ENCODE measurements at places on chromosomes 3 and 15. TPM values are rescaled to one million over a fixed set of nuclear protein-coding genes. Genes with fewer than 3 reads are reported as not detected.
A peak's percentile ranks its signal among the peaks of the same experiment; 100 is the strongest.

DNA sequence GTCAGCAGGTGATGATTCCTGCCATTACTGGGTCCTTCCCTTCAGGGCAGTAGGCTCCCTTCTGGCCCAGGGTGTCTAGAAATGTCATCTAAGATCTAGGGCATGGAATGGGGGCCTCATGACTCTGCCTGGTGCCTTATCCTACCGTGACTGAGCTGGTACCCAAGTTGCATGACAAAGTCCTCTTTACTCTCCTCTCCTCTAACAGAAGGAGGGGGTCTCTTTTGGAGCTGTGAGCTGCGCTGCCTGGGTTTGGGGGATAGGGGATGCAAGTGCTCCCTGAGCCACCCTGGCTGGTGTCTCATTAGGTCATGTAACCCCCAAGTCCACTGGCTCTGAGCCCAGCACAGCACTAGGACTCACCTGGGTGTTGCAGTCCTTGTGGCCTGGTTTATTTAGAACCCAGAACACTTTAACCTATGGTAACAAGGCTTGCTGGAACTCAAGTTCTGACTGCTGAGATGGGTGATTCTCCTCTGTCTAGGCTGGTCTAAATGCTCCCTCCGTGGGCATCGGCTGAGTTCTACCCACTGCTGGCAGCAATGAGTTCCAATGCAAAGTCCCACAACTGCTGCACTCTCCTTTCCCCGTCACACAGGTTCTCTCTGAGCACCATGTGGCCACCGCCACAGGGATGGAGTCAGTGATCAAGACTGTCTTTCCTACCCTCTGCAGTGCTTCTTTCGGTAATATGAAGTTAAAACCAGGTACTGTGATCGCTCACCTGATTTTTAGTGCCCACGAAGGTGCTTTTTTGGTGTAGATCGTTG, 34.0 kb downstream of the XXYLT1 start:
- DNase-seq = no peak

DNA sequence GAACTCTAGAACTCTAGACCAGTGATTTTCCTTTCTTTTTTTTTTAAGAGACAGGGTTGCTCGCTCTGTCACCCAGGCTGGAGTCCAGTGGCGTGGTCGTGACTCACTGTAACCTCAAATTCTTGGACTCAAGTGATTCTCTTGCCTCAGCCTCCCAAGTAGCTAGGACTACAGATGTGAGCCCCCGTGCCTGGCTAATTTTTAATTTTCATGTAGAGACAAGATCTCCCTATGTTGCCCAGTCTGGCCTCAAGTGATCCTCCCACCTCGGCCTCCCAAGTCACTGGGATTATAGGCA, 359.6 kb downstream of the SHQ1 start:
- DNase-seq = no peak

GRCh38 chr15:84840741-84841429, 23.7 kb downstream of the ALPK3 start:
- DNase-seq = peak; percentile 90

The RGMA gene
- 16.5 TPM for total RNA-seq

DNA sequence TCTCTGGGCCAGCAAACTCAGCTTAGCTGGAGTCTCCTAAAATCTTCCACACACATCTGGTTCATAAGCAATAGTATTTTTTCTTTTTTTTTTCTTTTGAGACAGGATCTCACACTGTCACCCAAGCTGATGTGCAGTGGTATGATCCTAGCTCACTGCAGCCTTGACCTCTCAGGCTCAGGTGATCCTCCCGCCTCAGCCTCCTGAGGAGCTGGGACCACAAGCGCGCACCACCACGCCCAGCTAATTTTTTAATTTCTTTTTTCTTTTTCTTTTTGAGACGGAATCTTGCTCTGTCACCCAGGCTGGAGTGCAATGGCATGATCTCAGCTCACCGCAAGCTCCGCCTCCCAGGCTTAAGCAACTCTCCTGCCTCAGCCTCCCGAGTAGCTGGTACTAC, 34.3 kb downstream of the RNU5B-1 start:
- no peak for DNase-seq

The CKMT1B gene
- not detected for total RNA-seq

DNA sequence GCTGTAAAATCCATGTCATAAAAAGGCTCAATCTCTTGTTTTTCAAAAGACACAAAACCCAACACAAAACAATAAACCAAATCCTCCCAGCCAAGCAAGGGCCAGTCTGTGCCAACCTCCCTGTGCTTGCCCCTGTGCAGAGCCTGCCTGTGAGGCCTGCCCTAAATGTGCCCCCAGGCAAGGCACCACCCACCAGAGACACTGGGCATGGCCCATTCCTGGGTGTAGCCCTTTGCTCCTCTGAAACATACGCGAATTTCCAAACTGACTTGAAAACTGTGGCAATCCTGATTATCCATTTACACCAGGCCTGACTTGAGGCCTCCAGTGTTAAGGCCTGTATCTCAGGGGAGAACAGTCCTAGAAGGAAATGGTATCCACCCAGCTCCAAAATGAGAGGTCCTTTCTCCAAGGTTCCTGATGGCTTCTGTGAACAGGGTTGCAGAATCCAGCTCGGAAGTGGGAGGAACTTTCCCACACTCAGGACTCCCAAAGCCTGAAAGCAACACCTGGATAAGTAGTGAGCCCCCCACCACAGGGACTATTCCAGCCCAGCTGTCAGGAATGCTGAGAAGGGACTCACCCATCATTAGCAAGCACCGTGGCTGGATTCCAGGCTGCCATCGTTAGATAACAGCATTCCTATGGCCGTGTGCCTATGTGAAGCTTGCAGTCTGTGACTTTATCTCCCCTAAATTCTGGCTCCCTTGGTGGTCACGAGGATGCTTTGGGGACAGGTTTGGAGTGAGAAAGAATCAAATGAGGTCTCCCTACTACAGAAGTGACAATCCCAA, 61.8 kb downstream of the CACNA2D2 start:
- no peak for DNase-seq

GRCh38 chr15:59976480-59977271, 27.4 kb upstream of the FOXB1 start:
- no peak for DNase-seq

DNA sequence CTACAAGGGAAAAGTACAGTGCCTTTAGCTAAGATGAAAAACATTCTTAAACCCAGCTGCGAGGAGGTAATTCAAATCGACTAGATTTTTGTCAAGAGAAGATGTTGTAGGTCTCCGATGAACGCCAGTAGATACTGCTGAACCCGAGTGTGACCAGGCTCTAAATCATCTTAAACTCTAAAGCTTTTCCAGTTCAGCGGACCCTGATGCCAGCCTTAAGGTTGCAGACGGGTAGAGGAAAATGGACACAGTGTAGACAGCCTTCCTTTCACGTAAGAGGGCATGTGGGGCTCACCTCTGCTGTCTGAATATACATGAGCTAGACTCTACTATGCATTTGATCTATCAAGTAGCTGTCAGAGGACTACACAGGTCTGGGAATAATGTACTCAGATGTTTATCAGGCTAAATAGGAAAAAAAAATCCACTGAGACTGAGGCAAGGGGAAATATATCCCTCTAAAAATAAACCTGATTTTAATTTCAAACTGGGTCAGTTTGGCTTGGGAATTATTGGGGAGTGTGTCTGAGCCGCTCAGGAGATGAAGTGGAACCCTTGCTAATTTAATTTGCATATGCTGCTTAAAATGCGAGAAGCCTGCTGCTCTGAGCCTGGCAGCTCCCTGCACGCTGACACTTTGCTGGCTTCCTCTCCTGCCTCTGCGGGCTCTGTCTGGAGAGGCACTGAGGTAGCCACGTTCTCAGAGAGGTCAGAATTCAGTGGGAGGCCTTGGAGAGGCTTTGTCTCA, 151.9 kb downstream of the CADPS start:
- DNase-seq = no peak

- no peak for DNase-seq
Measured at GRCh38 chr15:43550527-43551363, 33.3 kb downstream of the MAP1A start.

The CCNL1 gene
- total RNA-seq = 41.7 TPM

The MESP2 gene
- 0.19 TPM for total RNA-seq

GRCh38 chr15:51121118-51121517, 26.4 kb upstream of the TNFAIP8L3 start:
- no peak for DNase-seq

DNA sequence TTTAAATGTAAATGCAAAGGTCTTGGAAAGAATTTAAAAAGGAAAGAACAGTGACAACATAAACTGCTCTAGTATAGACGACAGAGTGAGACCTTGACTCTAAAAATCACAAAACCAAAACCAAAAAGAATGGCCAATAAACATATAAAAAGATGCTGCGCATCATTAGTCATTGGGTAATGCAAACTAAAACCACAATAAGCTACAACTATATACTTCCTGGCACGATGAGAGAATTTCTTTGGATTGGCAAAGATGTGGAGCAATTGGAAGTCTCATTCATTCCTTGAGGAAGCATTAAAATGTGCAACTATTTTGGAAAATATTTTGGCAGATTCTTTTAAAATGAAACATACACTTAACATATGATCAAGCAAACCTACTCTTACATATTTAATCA, 98.7 kb upstream of the ZPLD1 start:
- no peak for DNase-seq

The GOLGA6L1 gene
- total RNA-seq = not detected

The FOXB1 gene
- not detected for total RNA-seq

The ROBO2 gene
- total RNA-seq = 0.11 TPM

GRCh38 chr3:195307711-195308110, 36.8 kb upstream of the XXYLT1 start:
- no peak for DNase-seq

DNA sequence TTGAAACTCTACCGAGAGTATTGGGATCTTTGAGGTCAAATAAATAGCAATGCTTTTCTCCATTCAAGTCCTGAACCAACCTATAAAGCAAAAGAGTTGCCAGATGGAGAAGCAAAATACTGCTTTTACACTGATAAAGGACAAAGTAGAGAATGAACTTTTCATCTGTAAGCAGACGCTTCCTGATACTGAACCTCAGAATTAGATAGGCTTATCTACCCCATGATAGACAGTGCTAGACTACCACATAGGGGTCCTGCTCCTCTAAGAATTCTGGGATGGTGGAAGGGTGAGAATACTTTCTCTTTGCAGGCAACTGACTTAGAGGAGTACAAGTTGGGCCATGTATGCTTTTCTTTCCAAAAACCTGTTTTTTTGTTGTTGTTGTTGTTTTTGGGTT, 9.5 kb downstream of the SAXO2 start:
- no peak for DNase-seq

The SCN11A gene
- total RNA-seq = 0.05 TPM

- DNase-seq = peak; percentile 88
Measured at GRCh38 chr15:31236184-31237042, 90.2 kb upstream of the KLF13 start.

The CCR8 gene
- not detected for total RNA-seq

- no peak for DNase-seq
Measured at GRCh38 chr3:23877329-23877980, 39.3 kb downstream of the NKIRAS1 start.

DNA sequence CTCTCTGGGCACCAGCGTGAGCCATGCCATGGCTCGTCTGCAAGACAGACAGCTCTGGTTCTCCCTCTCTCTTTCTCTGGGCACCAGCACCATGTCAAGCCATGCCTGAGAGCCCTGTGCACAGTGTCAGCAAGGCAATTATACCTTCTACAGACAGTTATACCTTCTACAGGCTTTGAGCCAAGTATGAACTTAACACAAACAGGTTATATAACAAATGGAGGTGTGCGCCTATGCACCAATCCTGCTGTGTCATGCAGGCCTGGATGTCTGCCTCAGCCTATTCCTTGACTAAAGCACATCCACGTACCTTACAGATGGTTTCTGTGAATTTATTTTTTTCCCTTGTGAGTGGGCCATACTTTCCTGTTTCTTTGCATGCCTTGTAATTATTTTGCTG, 5.9 kb upstream of the FBXL2 start:
- DNase-seq = no peak

DNA sequence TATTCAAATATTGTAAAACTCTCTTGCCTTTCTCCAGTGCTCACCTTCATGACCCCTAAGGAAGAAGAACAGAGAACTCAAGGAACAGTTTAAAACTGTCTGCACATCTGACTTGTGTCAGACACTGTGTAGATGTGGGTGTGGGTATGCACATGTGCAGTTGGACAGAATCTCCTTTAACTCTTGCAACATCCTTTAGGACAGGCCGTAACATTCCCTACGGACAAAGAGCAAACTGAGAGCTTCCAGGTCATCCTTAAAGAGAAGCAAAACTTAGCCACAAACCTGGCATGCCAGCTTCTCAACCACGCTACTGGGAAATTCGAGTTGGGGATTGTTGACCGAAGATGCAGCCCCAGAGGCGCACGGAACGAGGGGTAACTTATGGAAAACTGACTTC, 4.1 kb upstream of the SFMBT1 start:
- DNase-seq = no peak

The APH1B gene
- total RNA-seq = 7.7 TPM

DNA sequence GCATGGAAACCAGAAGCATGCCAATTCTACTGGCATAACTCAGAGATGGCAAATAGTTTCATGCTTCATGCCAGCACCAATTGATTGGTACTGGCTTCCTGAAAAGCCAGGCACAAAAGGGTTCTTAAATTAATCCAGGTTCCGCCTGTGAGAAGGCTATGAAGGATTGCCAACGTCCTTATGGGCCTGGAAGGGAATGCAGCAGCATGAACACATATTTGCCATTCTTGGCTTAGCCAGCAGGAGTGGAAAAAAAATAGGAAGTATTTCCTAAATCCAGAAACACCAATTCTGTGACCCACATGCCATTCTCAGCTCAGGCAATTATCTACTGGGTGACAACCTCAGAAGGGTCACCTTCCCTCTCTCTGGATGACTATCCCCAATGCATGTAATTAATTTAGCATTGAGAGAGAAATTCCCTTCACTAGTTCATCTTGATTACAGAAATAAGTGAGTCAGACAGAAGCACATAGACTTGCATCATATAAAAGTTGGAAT, 36.0 kb downstream of the ADAMTS9 start:
- DNase-seq = no peak

The FILIP1L gene
- 120 TPM for total RNA-seq

GRCh38 chr3:142180761-142181362, 31.5 kb upstream of the TFDP2 start:
- no peak for DNase-seq

GRCh38 chr15:29566914-29567313, 255.4 kb downstream of the TJP1 start:
- DNase-seq = no peak

The KCNMB3 gene
- 1.9 TPM for total RNA-seq

- DNase-seq = no peak
Measured at GRCh38 chr3:193693774-193694173, 100.8 kb downstream of the OPA1 start.

The ALDH1A2 gene
- 22.9 TPM for total RNA-seq

DNA sequence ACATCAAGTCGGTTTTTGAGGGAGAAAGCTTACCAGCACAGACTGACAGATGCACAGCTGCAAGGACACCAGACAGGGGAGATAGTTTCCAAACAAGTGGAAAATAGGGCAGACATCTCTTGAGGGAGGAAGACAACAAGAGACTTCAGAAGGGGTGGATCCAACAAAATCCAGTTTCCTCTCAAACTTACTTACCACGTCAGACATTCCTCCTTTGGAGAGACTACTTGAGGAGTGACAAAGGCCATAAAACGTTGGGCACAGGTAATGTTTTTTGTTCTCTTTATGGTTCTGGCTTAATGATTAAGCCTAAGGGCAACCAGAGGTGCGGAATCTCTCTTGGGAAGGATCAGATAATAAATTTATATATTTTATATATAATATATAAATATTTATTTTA, 76.1 kb downstream of the CD200 start:
- DNase-seq = no peak

- no peak for DNase-seq
Measured at GRCh38 chr3:142777927-142778326, 54.1 kb downstream of the TRPC1 start.
